DMS 273 treated with DMSO at 0.1 percent for 48 hours (cell line): ENCODE measurements at places on chromosomes 1 and 21.

- no peak for DNase-seq
Observed at GRCh38 chr1:67888216-67889106, 55.2 kb upstream of the GNG12 start.

DNA sequence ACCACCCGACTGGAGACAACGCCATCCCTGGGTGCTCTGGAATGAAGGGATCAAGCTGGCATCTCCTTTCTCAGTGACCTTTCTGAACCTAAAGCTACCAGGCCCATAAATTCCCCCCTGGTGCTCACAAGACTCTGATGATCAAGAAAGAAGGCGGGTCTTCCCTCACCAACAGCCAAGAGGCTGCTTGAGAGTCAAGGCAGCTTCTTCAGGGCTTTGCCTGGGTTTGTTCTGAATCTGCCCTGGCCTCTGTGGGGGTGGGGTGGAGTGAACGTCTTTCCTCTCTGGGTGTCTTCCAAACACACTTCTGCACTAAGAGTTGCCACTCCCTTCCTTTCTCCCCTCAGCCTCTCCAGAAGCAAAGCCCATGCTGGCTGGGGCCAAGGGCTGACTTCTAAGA, 36.1 kb downstream of the CD247 start:
- DNase-seq, result no peak

GRCh38 chr21:44862869-44863685, 10.4 kb downstream of the PTTG1IP start:
- DNase-seq, result no peak

DNA sequence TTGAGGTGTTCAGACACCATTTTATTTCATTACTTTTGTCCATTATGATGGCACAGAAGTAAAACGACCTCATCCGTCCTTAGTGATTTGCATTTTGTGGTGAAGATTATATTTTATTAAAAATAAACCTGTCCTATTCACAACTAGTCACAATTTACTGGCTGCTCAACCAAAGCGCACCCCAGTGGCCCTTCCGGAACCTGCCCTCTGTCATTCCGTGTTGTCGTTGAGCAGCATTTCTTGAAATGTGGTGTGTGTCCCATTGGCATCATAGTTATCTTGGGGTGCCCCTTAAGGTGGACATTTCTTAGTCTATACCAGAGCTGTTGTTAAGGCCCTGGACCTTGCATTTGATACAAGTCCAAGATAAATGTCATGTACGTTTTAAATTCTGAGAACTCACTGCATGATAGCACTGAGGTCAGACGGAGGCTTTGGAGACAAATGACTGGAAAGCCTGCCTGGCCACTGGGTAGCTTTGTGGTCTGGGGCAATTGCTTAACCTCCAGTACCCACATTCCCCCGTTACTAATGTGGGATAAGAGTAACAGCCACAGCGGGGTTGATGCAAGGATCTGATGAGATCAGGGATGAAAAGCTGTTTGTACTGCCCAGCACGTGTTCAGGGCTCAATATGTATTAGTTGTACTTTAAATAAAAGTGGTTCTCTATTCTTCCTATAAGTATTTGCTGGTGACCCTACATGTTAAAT, 36.2 kb downstream of the BACH1 start:
- no peak for DNase-seq

- DNase-seq, result no peak
Observed at GRCh38 chr1:242318140-242318539, 206.4 kb downstream of the PLD5 start.

DNA sequence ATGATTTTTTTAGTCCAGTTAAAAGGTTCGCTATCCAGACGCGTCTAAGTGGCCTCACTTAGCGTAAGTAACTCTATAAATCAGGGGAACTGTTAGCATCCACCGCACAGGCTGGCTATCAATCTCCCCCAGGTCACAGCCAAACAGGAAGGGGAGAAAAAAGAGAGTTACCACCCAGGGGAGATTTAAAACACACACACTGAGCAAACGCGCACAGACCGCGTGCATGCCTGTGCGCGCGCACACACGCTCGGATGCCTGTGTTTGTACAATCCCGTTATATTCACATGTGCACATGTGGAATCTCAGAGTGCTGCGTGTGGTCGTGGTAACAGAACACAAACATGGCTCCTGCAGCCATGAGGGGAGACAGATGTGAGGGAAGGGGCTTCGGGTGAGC, 125.4 kb downstream of the CASZ1 start:
- no peak for DNase-seq

GRCh38 chr1:54835970-54836369, 34.8 kb upstream of the TTC22 start:
- no peak for DNase-seq

DNA sequence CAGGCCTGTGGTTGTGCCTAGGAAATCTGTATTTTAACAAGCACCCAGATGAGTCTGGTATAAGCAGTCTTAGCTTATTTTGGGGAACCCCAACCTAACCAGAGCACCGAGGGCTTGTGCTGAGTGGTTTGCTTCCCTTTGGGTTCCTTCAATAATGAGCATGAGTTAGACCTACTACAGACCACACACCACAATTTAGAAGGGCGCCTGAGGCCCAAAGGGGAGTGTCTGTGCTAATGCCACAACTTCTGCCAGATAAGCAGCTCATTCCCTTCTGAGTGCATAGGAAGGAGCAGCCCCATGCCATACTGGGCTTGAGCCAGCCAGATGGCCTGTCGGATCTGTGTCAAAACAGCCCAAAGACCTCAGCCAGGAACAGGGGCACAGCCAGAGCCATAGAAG, 15.4 kb upstream of the LSS start:
- DNase-seq, result no peak

DNA sequence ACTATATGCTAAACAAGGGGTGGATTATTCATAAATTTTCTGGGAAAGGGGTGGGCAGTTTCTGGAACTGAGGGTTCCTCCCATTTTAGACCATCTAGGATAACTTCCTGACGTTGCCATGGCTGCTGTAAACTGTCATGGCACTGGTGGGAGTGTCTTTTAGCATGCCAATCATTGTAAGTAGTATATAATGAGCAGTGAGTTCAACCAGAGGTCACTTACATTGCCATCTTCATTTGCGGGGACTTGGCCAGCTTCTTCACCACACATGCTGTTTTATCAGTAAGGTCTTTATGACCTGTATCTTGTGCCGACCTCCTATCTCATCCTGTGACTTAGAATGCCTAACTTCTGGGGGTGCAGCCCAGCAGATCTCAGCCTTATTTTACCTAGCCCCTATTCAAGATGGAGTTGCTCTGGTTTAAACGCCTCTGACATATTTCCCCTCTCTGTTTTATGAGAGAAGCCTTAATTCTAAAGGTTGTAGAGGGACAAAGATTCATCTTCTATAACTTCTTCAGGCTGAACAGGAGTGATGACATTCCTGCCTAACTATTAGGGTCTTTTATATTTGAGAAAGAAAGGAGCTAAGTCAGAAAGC, 60.4 kb downstream of the DIP2A start:
- no peak for DNase-seq

DNA sequence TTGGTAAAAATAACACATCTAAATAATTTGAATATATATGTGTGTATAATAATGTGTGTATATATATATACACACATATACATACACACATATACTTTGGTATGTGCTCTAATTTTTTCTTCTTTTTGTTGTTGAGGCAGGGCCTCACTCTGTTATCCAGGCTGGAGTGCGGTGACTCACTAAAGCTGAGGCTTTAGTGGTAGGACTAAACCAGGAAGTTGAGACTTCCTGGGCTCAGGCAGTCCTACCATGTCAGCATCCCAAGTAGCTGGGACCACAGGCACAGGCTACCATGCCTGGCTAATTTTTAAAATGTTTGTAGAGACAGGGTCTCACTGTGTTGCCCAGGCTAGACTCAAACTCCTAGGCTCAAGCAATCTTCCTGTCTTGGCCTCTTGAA, 46.7 kb upstream of the CXADR start:
- no peak for DNase-seq

DNA sequence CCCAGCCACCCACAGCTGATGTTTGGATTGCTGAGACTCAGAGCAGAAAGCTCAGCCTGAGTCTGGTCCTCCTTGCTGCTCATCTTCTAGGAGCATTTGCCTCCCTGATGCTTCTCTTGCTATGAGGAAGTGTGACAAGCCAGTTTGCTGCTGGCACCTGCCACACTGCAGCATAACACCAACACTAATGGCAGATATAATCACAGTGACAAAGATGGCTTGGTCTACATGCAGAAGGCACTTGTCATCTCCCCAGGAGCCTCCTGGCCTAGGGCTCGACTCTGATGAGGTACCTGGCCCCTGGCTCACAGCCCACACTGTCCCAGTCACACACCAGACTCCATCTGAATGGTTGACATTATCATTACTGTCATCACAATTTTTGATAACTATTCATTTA, 13.9 kb upstream of the PSMB2 start:
- DNase-seq, result no peak

DNA sequence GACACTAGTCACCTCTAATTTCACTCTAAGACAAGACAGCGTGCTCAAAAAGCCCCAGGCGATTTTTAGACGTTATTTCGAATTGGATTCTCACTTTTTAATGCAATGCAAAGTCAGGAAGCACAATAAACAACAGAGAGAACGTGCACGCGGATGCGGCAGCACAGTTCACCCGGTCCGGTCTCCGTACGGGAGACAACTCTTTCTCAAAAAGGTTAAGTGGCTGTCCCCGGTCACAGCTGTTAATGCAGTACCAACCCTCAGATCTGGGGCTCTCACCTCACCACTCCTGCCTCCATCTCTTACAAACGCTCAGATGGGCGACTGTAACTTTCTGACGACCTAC, 1.2 kb downstream of the HP1BP3 start:
- no peak for DNase-seq

GRCh38 chr1:20603504-20604464, 14.9 kb downstream of the CDA start:
- no peak for DNase-seq

GRCh38 chr21:36347962-36348328, 27.9 kb downstream of the MORC3 start:
- DNase-seq, result no peak

DNA sequence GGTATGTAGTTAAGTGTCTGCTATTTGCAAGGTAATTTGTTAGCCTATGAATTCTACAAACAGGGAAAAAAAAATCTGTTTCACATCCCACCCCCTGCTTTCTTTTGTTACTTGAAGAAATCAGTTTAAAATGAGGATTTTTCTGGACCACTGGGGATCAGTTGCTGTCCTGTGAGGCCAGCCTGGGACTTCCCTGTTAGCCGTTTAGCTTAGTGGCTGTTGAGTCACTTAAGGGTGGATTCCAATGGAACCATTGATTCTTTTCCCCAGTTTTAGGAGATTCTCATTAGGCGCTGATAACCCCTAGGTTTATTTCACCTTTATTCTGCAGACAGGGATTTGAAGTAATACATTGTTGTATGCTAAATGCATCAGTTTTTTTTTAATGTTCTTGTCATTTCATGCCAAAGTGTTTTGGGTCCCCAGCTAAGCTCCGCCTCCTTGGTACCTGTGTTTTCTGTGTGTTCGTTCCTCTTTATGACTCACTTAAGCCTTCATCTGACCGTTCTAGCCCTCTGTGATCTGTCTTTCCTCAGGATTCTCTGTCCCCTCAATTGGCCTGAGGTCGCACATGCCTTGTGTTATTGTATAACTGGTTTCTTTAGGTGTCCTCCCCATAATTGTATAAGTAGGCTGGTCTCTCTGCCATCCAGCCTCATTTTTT, 59.3 kb downstream of the NOS1AP start:
- DNase-seq, result no peak

GRCh38 chr1:77407738-77408375, 126.0 kb downstream of the AK5 start:
- no peak for DNase-seq

DNA sequence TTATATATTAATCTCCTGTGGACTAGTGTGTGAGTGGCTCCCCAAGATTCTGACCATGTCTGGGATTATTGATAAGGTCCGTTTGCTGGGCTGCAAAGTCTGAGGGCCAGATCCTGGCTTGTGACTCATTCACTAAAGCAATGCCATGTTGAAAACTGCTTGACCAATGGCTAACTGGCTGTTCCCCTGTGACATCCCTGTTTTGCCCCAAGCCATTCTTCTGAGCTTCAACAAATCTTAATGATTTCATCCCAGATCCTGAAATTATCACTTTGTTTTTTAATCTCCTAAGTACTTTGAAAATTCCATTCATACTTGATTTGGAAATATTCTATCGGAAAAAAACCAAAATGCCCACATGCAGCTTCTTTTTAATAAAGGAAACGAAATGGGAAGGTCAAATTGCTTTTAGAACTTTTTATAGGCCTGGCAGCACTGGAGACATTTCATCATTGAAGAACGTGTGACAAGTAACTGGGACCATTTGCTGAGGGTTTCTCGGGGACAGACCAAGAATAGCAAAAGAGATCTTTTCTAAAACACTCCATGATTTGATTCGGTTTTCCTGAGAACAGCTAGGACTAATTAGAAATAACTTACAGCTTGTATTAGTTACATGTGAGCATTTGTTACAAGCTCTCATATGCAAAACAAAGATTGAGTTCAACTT, 121.3 kb downstream of the TGFB2 start:
- DNase-seq, result no peak

- no peak for DNase-seq
Observed at GRCh38 chr1:1435106-1435903, at the start of gene VWA1. Gene VWA1 (plus strand): TSS chr1:1435690. CDS start chr1:1435749, 59 bp downstream.

DNA sequence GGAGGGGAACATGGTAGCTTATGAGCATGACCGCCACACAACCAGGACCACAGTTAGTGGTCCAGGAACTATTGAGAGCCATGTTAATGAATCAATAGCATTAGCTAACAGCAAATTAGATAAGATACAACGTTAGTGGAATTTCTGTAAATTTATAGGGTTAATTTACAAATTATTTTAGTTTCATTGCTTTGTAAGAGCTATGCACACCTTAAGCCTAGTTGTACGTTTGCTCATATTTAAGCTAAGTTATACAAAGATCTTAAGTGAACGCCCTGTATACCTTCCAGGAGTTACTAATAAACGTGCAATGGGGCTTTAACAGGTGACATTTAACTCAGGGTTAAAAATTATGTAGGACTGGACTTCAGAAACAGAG, 749 bp downstream of the EXOSC10 start:
- no peak for DNase-seq

DNA sequence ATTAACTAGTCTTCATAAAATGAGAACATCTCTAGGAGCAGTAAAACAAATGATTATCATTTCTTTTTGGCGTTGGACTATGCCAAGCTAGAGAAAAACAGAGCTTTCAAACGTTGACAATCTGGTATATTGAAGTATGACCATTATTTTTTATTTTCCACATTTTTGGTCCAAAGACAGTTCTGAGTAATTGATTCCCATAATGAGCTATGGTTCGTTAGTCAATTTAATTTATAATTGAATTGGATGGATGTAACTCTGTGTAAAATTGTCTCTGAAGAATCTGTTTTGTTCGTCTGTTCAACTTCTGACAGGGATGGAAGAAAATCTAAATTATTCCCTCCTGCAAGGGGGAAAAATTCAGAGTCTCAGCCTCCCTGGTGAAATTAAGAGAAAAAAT, 234.5 kb downstream of the LMO4 start:
- no peak for DNase-seq

DNA sequence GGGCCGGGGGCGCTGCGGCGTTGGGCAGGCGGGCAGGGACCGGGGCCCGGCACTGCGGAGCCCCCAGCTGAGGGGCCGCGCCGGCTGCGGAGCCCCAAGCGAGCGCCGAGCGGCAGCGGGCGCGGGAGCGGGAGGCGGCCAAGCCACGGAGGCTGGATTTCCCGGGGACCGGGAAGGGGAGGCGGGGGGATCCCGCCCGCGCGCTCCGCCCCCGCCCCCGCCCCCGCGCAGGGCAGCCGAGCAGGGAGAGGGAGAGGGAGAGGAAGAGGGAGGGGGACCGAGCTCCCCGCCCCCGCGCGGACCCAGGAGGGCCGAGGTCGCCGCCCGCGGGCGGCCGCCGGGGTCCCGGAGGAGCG, at the start of gene DLGAP3:
Gene DLGAP3, minus strand, starts transcription at position 154 of the 356 bp plus-strand sequence. CDS start 24,267 bp downstream, outside the sequence.
- no peak for DNase-seq

GRCh38 chr21:17388226-17388625, 124.6 kb upstream of the CXADR start:
- no peak for DNase-seq

- no peak for DNase-seq
Observed at GRCh38 chr1:45843474-45843905, 40.1 kb downstream of the MAST2 start.
